Hindlimb muscle (tissue), 1 donor: ENCODE measurements at places on chromosomes 2 and 18. TPM values are rescaled to one million over a fixed set of nuclear protein-coding genes. Genes with fewer than 3 reads are reported as not detected.
A peak's percentile ranks its signal among the peaks of the same experiment; 100 is the strongest.

- DNase-seq, result no peak
Measured at GRCh38 chr2:8151888-8152287, 530.0 kb upstream of the ID2 start.

DNA sequence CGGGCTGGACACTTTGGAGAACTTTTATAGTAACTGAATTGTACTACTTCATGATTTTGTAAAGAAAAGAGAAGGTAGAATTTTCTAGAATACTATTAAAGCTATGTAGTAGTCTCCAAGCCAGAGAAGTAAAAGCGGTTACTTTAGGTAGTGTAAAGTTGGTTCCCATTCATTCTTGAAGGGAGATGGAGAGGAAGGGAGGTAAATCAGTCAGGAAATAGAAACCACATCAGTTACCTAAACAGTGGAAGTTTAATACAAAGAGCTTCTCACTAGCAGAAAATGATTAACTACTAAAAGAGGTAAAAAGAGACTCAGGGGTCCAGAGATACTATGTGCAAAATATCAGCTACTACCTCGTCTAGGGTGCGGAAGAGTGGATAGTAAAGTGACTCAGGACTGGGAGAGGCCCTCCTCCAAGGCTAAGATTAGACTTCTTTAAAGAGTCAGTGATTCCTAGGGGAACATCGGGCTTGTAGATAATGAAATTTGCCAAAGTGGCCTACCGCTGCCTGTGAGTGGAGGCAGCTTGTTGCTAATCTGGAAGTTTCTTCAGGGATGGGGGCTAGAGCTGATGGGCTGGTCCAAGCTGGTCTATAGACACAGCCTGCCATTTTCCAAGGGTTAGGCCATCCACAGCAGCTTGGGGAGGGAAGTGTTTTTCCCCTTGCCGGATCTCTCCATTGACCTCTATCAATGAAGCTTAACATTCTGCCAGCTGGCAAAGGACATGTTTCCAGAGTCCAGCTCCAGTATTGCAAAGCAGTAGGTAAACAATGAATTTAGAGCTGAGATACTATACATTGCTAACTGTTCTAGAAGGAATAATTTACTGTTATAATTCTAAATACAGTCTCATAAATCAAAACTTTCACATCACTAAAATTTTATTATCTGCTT is 246.4 kb upstream of the BOD1L2 start:
- no peak for DNase-seq

The MTLN gene
- polyA plus RNA-seq, result 55.0 TPM

DNA sequence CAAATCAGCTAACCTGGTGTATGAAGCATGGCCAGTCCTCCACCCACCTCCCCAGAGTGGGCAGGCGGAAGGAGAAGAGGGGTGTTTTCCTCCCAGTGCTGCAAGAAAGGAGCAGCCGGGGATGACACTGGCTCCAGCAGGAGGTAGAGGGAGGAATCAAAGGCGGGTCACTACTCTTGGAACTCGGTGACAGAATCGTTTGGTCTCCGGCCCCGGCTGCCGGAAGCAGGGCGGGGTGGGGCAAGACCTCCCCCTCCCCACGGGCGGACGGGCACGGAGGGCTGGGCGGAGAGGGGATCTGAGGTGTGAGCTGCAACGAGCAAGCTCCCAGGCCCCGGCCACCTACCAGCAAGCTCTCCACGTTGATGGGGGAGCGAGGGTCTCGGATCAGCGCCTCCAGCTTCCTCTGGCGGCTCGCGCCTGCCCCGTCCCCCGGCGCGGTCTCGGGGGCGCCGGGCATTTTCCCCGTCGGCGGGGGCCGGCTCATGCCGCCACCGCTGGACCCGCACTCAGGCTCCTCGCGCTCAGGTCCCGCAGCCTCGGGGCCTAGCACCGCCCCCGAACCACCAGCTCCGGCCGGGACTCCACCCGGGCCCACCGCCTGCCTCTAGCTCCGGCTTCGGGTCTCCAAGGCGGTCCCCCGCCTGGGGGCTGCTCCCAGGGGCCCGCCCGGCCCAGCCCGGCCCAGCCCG is 640 bp downstream of the ROCK2 start:
- DNase-seq, result peak; percentile 54

The IL1B gene
- polyA plus RNA-seq, result 0.76 TPM

GRCh38 chr18:63936156-63936931 is 12.8 kb upstream of the HMSD start:
- DNase-seq, result peak; percentile 63

The CIDEA gene
- polyA plus RNA-seq, result 0.30 TPM

The IFIH1 gene
- 2.8 TPM for polyA plus RNA-seq

The CYB5A gene
- polyA plus RNA-seq, result 34.5 TPM

GRCh38 chr2:55431982-55432627 is 12.4 kb upstream of the CCDC88A start:
- DNase-seq, result no peak

DNA sequence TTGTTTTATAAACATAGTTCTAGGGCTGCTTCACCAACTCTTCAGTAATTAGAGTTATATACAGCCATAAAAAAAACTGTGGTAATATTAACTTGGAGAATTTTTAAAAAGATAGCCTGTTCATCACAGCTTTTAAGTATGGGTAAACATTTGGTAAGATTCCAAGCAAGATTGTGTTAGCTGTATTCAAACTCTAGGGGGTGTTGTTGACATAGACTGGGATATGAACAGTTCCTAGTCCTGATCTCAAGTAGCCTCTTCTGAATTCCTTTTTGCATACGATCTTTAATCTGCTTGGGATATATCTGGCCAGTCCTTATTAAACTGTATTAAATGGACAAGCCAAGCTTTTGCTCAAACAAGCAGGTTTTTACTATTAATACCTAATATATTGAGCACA is 13.4 kb downstream of the NOP58 start:
- peak; percentile 23 for DNase-seq

DNA sequence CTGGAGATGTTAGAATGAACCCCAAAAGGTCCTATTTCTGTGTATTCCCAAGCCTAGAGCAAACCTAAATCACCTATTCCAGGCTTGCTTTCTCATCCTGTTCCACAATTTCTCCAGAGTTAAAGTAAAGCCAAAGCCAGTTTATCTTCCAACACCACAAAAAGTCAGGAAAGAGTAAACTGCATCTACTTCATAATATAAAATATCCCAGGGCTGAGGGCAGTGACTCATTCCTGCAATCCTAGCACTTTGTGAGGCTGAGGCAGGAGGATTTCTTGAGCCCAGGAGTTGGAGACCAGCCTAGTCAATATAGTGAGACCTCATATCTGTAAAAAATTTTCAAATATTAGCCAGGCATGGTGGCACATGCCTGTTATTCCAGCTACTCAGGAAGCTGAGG is 241.4 kb downstream of the CDH20 start:
- DNase-seq, result no peak

The PROC gene
- polyA plus RNA-seq, result 0.93 TPM

GRCh38 chr2:35220461-35220860 is 1135.1 kb upstream of the CRIM1 start:
- DNase-seq, result no peak

GRCh38 chr2:99458529-99458928 is 31.3 kb downstream of the REV1 start:
- DNase-seq, result no peak

- DNase-seq, result no peak
Measured at GRCh38 chr2:9663008-9663879, 32.4 kb upstream of the YWHAQ start.
